ENCODE measurements at places on chromosomes 7 and 10.
A peak's percentile ranks its signal among the peaks of the same experiment; 100 is the strongest.

GRCh38 chr10:123926401-123927264 lies 35.0 kb upstream of the CPXM2 start:
- DNase-seq: no peak

GRCh38 chr10:42973411-42973810 lies 103.5 kb upstream of the RET start:
- no peak for DNase-seq

DNA sequence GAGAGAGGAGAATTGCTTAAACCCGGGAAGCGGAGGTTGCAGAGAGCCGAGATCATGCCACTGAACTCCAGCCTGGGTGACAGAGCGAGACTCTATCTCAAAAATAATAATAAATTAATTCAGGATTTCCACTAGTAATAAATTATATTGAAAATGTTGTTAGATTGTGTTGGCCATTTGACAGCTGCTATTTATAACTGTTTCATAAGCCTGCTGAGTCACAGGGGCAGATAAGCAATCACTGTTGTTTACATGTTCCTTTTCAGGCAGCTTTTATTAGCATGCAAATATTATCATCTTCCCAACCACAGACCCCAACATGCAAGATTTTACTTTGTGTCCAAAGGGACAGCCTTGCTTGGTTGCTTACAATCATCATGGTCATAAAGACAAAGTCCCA lies 49.5 kb upstream of the ZNF138 start:
- DNase-seq: no peak

GRCh38 chr7:107506674-107507339 lies 37.0 kb downstream of the GPR22 start:
- peak; percentile 94 for DNase-seq

DNA sequence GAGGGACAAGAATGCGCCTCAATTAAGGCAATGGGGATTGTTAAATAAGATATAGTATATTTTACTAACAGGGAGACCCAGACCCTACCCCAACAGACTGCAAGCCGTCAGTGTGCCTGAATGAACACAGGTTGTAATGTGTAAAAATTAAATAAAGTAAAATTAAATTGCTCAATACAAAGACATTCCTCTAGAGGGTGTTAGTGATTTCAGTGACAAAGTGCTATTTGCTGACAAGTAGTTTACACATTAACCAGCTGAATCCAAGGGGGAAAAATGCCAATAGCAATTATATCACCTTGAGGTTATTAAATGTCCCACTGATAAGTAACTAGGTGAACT lies 110.5 kb downstream of the EBF3 start:
- DNase-seq: peak; percentile 16
